ENCODE measurements at places on chromosomes 5 and 9.

DNA sequence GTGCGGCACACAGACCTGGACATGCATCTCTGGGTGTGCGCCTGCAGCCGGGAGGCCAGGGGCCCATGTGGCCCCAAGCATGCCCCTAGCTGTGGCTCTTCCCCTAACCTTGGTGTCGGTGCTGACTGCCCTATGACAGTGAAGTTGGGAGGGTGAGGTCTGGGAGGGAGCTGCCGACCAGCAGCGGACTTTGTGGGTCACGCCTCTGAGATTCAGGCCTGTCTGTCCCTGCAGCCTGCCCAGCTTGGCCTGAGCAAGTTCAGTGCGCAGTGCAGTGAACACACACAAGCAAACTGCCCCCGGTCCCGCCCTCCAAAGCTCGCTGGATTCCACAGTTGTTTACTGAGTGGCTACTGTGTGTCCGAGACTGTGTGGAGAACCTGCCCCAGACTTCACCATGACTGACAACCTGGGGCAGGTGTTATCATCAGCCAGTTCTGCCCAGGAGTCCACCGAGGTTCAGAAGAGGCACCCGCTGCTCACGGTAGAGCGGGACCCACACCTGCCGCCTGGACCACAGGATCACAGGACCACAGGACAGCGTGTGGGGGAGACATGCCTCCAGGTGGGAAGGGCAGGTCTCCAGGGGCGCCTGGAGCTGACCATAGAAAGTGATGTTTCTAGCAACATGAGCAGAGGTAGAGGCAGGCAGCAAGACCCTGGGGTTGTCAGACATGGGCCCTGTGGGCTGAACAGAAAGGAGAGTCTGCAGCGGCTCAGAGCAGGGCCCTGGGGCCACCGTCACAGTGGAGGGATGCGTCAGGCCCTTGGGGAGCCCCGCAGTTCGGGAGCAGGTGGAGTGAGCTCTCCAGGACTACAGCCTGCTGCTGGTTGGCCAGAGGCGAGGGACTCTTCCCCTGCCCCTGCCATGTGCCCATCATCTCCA, 105.1 kb downstream of the PHF2 start:
- no peak overlapping the region for H3K27ac ChIP-seq
- no peaks in the 10 kb centered on the region for H3K27me3 ChIP-seq
- H3K4me3 ChIP-seq = no peak overlapping the region
- no peak for DNase-seq

DNA sequence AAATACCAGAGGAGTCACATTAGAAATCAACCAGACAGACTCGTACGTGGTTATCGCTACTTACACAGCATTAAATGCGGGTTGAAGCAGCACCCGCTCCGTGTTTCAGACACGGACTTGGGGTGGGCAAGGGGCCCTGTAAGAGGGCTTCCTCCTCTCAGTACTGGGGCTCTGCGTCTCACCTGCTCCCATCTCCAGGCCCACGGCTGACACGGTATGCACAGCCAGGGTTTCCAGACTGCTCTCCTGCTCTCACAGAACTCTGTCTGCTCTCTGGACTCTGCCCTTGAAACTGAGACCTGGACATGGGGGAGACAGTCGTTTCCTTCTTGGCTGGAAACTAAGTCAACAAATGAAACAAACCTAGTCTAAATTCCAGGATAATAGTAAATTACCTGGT, 24.7 kb upstream of the RASGEF1C start:
- no peak overlapping the region for H3K4me3 ChIP-seq
- no peaks in the 10 kb centered on the region for H3K36me3 ChIP-seq
- H3K4me1 ChIP-seq = no peaks in the 10 kb centered on the region
- H3K27me3 ChIP-seq = no peaks in the 10 kb centered on the region
- H3K27ac ChIP-seq = no peak overlapping the region

DNA sequence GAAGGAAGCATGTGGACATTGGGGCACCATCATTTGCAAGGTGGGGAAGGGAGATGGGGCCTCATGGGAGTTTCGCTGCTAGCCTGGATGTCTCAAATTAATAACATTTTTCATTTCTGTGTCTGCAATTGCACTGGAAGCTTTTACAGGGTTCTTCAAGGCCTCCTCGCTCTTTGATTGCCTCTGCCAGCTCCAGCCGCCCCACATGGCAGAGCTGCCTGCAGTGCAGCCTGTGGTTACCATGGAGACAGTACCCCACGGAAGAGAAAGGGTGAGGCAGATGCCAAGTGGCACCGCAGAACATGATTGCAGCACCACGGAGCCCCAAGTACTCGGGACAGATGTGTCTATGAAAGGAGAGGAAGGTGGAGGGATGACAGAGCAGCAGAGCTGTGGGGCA, 25.4 kb downstream of the CTNND2 start:
- no peak overlapping the region for H3K27ac ChIP-seq
- H3K4me1 ChIP-seq = no peaks in the 10 kb centered on the region
- DNase-seq = no peak

- H3K4me1 ChIP-seq = no peaks in the 10 kb centered on the region
- DNase-seq = no peak
- H3K27ac ChIP-seq = no peak overlapping the region
Observed at GRCh38 chr5:64947031-64947430, 178.3 kb downstream of the CWC27 start.

Measured in esophagus squamous epithelium (tissue), 5 donors.